Kidney glomerular epithelial cell (primary cell): ENCODE measurements at places on chromosomes 5 and 9.

GRCh38 chr9:134043531-134043988 is 18.3 kb downstream of the BRD3OS start:
- DNase-seq: no peak

DNA sequence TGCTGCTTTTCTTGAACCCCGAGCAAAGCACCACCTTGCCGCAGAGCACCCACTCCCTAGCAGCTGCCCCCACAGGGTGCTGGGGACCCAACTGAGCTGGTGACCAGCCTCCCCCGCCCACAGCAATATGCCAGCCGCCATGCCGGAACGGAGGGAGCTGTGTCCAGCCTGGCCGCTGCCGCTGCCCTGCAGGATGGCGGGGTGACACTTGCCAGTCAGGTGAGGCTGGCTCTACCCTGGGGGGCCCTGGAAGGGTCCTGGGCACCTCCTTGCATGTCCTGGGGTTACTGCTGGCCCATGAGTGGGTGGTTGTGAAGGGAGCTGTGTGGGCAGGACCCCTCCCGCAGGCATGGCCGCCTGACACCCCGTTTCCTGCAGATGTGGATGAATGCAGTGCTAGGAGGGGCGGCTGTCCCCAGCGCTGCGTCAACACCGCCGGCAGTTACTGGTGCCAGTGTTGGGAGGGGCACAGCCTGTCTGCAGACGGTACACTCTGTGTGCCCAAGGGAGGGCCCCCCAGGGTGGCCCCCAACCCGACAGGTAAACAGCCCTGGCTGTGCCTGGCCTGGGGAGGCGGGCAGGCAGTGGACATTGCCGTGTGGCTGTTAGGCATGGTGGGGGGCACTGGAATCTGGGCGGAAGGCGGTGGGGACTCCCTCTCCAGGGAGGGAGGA is 7.2 kb downstream of the EGFL7 start:
- no peak for DNase-seq

GRCh38 chr9:134641173-134641989 is at the start of gene COL5A1:
Gene COL5A1 (plus strand): TSS chr9:134641803. CDS start chr9:134642188, 385 bp downstream.
- DNase-seq: peak; percentile 41

GRCh38 chr5:113293068-113293974 is 141.5 kb downstream of the TSSK1B start:
- DNase-seq: peak; percentile 22

- no peak for DNase-seq
These were observed 4.6 kb downstream of the DCANP1 start for GRCh38 chr5:135442431-135443160.

- DNase-seq: peak; percentile 78
These were observed 664 bp upstream of the ARSB start for GRCh38 chr5:78985725-78986223.

DNA sequence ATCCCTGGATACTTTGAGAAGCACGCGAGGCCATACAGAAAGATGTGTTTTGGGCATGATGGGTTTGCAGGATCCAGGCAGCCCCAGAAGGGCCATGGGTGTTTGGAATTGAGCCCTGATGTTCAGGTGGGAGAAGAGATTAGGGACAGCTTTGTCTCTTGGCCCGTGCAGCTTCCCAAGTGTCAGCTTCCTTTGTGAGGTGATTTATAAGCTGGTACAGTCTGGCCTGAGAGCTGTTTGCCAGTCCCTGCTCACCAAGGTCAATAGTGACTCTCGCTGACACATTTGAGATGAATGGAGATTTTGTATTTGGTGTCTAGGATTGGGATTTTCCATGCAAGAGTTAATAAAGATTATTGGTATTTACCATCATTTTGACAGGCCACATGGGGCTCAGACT is 165.9 kb downstream of the ICE1 start:
- DNase-seq: no peak

- DNase-seq: no peak
These were observed 15.0 kb upstream of the GRHPR start for GRCh38 chr9:37407468-37407867.

- no peak for DNase-seq
These were observed 4.4 kb upstream of the COL5A1 start for GRCh38 chr9:134637241-134637640.

DNA sequence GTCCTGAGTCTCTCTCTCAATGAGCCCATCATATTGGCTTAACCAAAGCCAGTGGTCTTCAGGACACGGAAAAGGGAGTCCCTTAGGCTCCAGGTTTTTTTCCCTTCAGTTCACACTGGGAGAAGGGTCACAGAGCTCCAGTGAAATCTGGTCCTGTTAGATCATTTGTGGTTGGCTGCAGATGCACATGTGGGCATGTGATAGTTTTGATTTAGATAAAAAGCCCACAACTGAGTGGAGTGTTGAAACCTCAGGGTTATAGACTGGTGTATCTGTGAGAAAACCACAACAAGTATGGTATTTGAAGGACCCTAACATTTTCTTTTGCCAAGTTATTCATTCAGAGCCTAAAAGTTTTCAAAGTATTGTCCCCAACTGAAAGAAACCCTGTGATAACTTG is 46.7 kb downstream of the PRLR start:
- no peak for DNase-seq
